ENCODE measurements at places on chromosomes 2 and 18.
A peak's percentile ranks its signal among the peaks of the same experiment; 100 is the strongest.

DNA sequence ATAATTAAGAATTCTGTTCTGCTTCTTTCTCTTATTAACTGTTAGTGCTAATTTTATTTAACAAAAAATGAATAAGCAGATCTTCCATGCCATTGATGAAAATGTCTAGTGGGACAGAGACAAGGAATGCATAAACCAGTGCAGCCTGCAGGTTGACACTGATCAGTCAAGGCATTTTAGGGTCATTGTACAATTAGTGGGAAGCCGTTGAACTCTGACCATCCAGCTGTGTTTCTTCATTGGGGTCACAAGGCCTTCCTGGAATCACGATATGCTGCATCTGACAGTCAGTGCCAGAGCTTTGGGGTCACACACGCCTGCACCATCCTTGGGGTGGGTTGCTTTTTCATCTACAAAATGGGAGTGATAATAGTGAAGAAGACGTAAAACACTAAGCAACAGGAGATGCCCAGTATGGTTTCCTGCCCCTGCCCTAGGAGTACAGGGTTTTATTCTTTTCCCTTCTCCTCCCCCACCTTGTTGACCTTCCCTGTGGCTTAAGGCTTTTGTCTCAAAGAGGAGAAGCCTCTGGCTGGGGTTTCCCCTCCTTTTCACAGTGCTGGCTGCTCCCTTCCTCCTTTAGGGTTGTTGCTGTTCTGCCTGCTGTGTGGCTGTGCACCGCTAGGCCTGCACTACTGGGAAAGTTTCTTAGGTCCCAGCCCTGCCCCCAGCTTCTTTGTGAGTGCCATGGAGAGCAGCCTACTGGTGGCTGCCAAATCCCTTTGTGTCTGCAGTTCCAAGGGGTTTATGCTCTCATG lies 245.6 kb downstream of the TPGS2 start:
- no peak for DNase-seq

GRCh38 chr2:106065268-106065982 lies 128.7 kb downstream of the UXS1 start:
- DNase-seq = no peak

GRCh38 chr18:28669165-28669564 lies 492.2 kb upstream of the CDH2 start:
- no peak for DNase-seq

GRCh38 chr2:9388199-9388681 lies 35.1 kb downstream of the ITGB1BP1 start:
- no peak for DNase-seq

DNA sequence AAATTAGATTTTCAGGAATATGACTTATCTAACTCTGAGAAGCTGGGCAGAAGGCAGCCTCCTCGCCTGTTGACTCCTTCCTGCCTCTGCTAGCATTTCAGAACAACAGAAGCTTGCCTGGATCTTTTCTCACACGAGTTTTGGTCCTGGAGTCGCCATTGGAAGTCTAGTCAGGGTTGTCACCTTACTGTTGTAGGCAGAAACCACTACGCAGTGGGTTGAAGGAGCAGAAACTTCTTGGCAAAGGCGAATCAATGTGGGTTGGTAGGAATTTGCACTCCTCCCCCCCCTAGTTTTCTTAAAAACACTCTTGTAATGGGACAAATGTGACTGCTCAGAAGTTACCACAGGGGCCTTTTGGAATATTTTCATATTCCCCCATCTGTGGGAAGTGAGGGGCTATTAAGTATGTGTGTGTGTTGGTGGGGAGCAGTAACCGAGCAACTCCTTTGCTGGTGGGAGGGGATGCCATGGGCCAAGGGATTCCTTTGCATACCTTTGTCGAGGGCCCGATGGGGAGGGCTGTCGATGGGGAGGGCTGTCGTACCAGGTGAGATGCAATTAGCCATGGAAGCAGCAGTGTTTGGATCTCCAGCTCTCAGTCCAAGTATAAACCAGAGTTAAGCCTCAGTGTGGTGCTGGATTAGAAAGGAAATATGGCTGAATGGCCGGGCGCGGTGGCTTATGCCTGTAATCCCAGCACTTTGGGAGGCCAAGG lies 117.4 kb downstream of the FMNL2 start:
- DNase-seq = no peak

- DNase-seq = no peak
Measured at GRCh38 chr2:128464456-128464855, 145.8 kb upstream of the HS6ST1 start.

- DNase-seq = peak; percentile 8
Measured at GRCh38 chr18:74290794-74291471, 830 bp downstream of the CYB5A start.

DNA sequence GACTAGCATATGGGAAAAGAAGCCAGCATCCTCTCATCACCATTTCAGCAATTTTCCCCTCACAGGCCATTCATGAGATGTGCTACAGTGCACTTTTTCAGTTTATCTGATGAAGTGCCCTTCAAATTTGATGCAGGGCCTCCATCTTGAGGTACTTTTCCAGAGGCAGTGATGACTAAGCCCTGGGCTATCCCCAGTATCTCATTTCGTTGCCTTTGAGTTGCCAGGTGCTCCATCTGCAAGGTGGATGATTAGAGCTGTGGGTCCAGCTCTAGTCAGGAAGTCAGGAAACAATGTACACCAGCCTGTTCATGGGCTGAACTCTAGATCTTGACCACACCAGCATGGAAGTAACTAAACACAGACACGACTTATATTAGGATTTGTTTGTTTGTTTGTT lies 425.2 kb downstream of the METTL4 start:
- DNase-seq = no peak

GRCh38 chr18:13436576-13436975 lies 218.0 kb downstream of the LDLRAD4 start:
- DNase-seq = no peak

DNA sequence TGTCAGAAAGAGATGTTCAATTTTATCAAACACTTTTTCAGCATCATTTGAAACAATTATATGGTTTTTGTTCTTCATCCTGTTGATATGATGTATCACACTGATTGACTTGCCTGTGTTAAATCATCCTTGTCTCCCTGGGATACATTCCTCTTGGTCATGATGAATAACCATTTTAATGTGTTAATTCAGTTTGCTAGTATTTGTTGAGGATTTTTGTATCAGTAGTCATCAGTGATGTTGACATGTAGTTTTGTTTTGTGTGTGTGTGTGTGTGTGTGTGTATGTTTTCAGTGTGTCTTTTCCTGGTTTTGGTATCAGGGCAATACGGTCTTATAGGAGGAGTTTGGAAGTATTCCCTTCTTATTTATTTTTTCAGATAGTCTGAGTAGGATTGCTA lies 325.4 kb downstream of the ZNF804A start:
- no peak for DNase-seq

GRCh38 chr2:196097864-196098660 lies 29.4 kb upstream of the DNAH7 start:
- DNase-seq = no peak

DNA sequence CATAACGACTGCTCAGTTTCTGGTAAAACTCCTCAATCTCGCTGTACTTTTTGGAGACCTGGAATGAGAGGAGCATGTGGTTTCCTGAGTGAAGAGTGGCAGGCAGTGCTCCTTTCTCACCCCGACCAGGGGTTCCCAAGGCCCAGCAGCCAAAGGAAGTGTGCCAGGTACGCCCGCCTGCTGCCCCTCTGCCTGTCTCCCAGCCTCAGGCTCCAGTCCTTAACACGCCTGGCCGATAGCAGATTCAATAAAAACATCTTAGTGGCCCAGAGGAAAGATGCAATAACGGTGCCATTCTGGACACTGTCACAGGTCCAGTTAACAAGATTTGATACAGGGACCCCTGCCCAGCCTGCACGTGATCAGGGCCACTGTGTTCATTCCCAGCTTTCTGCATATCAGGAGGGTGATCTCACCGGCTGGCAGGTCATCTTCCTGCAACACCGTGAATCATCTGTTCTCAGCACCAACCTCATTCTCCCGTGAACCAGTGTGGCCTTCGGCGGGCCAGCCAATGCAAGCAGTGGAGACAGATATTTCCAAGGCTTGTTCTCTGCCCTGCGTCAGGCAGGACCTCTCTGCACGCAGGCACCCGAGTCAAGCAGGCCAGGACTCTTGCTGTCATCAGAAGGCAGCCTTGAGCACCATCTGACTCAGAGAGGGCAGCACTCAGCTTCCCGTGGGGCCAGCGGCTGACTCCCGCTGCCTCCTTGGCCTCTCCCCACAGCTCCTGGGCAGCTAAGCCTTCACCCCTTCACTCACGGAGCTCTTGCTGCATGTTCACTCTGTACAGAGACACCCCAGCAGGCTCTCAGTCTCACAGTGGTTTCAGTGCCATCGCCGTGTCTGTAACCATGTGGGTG lies 9.5 kb downstream of the HS1BP3 start:
- DNase-seq = no peak

DNA sequence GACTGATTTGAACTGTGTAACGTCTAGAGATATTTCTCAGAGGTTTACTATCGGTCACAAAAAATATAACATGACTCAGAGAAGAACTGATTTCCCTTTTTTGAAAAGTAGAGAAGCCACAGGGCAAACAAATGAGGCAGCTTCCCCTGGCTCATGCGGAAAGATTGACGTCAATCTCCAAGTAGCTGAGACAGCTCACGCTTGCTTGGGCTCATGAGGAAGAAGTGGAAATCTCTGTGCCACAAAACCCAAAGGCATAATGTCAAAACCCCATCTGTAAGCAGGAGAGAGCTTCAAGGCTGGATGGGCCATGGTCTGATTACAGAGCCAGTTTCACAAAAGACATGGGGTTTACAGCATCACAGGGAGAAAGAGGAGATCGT lies 188.1 kb downstream of the ARL4C start:
- peak; percentile 22 for DNase-seq

- peak; percentile 76 for DNase-seq
Measured at GRCh38 chr2:43059183-43059897, 167.1 kb downstream of the ZFP36L2 start.

Measured in NB4 (cell line).